ENCODE measurements at places on chromosomes 3 and 15.

GRCh38 chr3:169501777-169502320 is 161.7 kb downstream of the MECOM start:
- H3K36me3 ChIP-seq, result no peaks in the 10 kb centered on the region
- H3K27me3 ChIP-seq, result no peaks in the 10 kb centered on the region
- no peak overlapping the region for H3K4me3 ChIP-seq
- peaks cover 18% of the 10 kb centered on the region for H3K4me1 ChIP-seq
- no peak for DNase-seq

DNA sequence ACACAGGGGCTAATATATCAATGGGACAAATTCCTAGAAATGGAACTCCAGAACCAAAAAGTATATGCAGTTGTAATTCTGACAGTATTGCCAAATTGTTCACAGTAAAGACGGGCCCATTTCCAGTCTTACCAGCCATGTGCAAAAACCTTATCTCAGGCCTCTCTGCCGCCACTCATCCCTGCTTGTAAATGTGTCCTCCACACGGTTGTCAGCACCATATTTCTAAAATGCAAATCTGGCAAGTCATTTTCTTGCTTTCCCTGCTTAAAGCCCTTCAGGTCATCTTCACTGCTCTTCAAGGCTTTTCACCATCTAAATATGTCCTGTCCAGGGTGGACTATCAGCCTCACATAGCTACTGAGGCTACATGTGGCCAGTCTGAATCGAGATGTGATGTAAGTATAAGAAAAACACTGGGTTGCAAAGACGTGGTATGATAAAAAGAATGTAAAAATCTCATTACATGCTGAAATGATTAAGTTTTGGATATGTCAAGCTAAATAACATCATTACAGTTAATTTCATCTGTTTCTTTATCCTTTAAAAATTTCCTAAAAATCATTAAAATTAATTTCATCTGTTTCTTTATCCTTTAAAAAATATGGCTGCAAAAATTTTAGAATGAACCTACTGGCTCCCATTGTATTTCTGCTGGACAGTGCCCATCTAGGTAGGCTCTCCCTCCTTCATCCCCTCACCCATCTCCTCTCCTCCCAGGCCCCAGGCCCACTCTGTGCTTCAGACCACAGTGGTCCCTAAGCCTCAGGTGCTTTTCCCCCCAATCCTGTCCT is 980 bp downstream of the PARP9 start:
- H3K4me3 ChIP-seq, result peak overlapping the region; percentile 90
- no peaks in the 10 kb centered on the region for H3K27me3 ChIP-seq
- H3K36me3 ChIP-seq, result peaks cover 11% of the 10 kb centered on the region
- H3K4me1 ChIP-seq, result peaks cover 47% of the 10 kb centered on the region

DNA sequence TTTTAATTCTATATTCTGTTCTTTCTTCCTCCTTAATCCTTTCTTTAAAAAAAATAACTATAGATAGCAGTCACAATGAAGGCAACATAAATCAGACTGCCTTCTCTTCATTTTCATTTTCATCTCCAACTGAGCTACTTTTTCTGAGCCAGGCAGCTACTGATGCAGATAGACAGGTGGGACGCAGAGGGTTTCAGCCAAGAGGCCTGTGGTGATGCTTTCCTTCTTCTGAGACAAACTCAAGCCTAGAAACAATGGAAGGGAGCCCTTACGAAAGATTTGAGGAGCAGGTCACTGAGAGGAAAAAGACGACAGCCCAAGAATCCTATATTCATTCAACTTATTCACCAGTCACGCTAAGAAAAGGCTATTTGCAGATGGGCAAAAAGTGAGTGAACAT is 220.0 kb upstream of the MLF1 start:
- no peaks in the 10 kb centered on the region for H3K4me1 ChIP-seq
- H3K27me3 ChIP-seq, result no peaks in the 10 kb centered on the region
- no peak overlapping the region for H3K4me3 ChIP-seq
- no peak for DNase-seq

DNA sequence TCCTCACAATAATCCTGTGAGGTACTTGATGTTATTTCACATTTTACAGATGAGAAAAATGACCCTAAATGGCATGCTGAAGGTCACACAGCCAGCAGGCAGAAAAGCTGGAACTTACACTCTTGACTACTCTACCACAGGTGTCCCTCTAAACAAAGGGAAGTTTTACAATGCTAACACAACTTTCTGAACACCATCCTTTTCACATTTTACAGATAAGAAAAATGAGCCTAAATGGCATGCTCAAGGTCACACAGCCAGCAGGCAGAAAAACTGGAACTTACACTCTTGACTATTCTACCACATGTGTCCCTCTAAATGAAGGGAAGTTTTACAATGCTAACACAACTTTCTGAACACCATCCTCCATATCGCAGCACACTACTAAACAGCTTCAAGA is 35.6 kb downstream of the TMCC1 start:
- no peaks in the 10 kb centered on the region for H3K27me3 ChIP-seq
- peaks cover 12% of the 10 kb centered on the region for H3K36me3 ChIP-seq
- H3K4me3 ChIP-seq, result no peak overlapping the region
- no peak for DNase-seq
- no peak overlapping the region for H3K27ac ChIP-seq

GRCh38 chr15:84824260-84825007 is 7.3 kb downstream of the ALPK3 start:
- no peaks in the 10 kb centered on the region for H3K27me3 ChIP-seq
- no peak overlapping the region for H3K4me3 ChIP-seq
- peak; percentile 68 for DNase-seq
- peaks cover 100% of the 10 kb centered on the region for H3K4me1 ChIP-seq
- H3K36me3 ChIP-seq, result peaks cover 19% of the 10 kb centered on the region

- DNase-seq, result no peak
- no peak overlapping the region for H3K4me3 ChIP-seq
- H3K27ac ChIP-seq, result no peak overlapping the region
- H3K36me3 ChIP-seq, result peaks cover 25% of the 10 kb centered on the region
- H3K4me1 ChIP-seq, result peaks cover 82% of the 10 kb centered on the region
- H3K27me3 ChIP-seq, result no peaks in the 10 kb centered on the region
Measured at GRCh38 chr3:39185959-39186691, 6.3 kb downstream of the XIRP1 start.

GRCh38 chr15:42578984-42579537 is 3.7 kb downstream of the STARD9 start:
- H3K27me3 ChIP-seq, result no peaks in the 10 kb centered on the region
- no peak overlapping the region for H3K27ac ChIP-seq
- H3K36me3 ChIP-seq, result no peaks in the 10 kb centered on the region
- H3K4me1 ChIP-seq, result peaks cover 73% of the 10 kb centered on the region
- no peak for DNase-seq

GRCh38 chr15:56174649-56175048 is 69.0 kb downstream of the RFX7 start:
- no peaks in the 10 kb centered on the region for H3K27me3 ChIP-seq
- H3K36me3 ChIP-seq, result no peaks in the 10 kb centered on the region
- H3K27ac ChIP-seq, result no peak overlapping the region
- H3K4me3 ChIP-seq, result no peak overlapping the region
- no peaks in the 10 kb centered on the region for H3K4me1 ChIP-seq

- no peak overlapping the region for H3K4me3 ChIP-seq
- no peak overlapping the region for H3K27ac ChIP-seq
- DNase-seq, result no peak
- no peaks in the 10 kb centered on the region for H3K27me3 ChIP-seq
Measured at GRCh38 chr3:18398448-18398847, 26.7 kb downstream of the SATB1 start.

- no peak overlapping the region for H3K4me3 ChIP-seq
- H3K27ac ChIP-seq, result no peak overlapping the region
- no peaks in the 10 kb centered on the region for H3K36me3 ChIP-seq
- H3K4me1 ChIP-seq, result no peaks in the 10 kb centered on the region
- DNase-seq, result no peak
Measured at GRCh38 chr3:65015711-65016110, 327.9 kb upstream of the ADAMTS9 start.

- peaks cover 93% of the 10 kb centered on the region for H3K36me3 ChIP-seq
- no peak overlapping the region for H3K27ac ChIP-seq
- no peaks in the 10 kb centered on the region for H3K27me3 ChIP-seq
- no peak overlapping the region for H3K4me3 ChIP-seq
Measured at GRCh38 chr3:52481819-52482521, 13.2 kb upstream of the STAB1 start.

GRCh38 chr3:172562871-172563865 is 39.9 kb upstream of the TNFSF10 start:
- peak overlapping the region; percentile 86 for H3K27ac ChIP-seq
- DNase-seq, result no peak
- peaks cover 18% of the 10 kb centered on the region for H3K4me1 ChIP-seq
- H3K36me3 ChIP-seq, result no peaks in the 10 kb centered on the region
- peak overlapping the region; percentile 24 for H3K4me3 ChIP-seq

DNA sequence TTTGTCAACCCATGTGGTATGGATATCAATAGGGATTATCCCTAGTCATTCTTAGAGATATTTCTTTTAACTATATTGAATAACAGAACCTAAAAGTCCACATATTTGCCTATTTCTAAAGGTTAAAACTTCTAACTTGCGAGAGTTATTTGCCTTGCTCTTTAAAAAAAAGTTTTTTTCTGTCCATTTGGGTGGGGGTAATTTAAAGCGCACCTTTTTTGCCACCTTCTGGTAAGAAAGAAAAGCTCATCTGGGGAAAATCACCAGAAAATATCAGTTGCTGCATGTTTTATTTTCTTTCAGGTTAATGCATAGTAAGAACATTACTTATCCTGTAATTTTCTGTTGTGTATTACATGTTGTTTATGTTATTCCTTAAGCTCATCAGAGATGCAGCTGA is 242.0 kb upstream of the GOLGA6L4 start:
- H3K27me3 ChIP-seq, result no peaks in the 10 kb centered on the region
- no peaks in the 10 kb centered on the region for H3K36me3 ChIP-seq
- H3K27ac ChIP-seq, result no peak overlapping the region
- H3K4me1 ChIP-seq, result no peaks in the 10 kb centered on the region

DNA sequence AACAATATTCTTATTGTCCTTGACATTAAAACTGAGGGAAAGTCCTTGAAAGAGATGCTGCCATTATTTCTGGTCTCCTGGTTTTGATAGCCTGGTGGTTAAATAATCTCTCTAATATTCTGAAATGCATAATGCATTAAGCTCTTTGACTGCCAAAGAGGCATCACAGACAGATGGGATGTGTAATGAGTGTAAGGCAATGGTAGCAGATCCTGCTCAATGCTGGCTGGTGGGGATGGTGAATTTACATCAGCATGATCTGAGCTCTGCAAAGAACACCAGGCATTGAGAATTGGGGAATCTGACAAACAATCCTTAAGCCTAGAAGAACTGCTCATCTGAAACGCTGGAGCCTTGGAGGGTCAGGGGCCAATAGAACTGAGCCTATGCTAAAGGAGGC is 528.6 kb upstream of the LMCD1 start:
- no peaks in the 10 kb centered on the region for H3K27me3 ChIP-seq
- no peak overlapping the region for H3K27ac ChIP-seq
- H3K4me1 ChIP-seq, result no peaks in the 10 kb centered on the region

DNA sequence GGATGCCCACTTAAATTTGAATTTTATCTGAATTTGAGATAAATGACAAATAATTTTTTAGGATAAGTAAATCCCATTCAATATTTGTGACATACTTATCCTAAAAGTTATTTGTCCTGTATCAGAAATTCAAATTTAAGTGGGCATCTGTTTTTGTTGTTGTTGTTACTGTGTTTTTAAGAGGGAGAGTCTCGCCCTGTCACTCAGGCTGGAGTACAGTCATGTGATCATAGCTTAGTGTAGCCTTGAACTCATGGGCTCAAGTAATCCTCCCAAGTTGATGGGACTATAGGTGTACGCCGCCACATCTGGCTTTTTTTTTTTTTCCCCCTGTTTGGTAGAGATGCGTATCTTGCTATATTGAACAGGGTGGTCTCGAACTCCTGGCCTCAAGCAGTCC is 283.0 kb downstream of the PTPRG start:
- no peak overlapping the region for H3K27ac ChIP-seq
- H3K4me1 ChIP-seq, result peaks cover 77% of the 10 kb centered on the region
- no peaks in the 10 kb centered on the region for H3K27me3 ChIP-seq
- no peak overlapping the region for H3K4me3 ChIP-seq
- DNase-seq, result no peak

- no peak overlapping the region for H3K4me3 ChIP-seq
- no peaks in the 10 kb centered on the region for H3K27me3 ChIP-seq
- H3K4me1 ChIP-seq, result peaks cover 18% of the 10 kb centered on the region
- H3K36me3 ChIP-seq, result peaks cover 7% of the 10 kb centered on the region
Measured at GRCh38 chr3:126061301-126062032, 22.5 kb downstream of the SLC41A3 start.

DNA sequence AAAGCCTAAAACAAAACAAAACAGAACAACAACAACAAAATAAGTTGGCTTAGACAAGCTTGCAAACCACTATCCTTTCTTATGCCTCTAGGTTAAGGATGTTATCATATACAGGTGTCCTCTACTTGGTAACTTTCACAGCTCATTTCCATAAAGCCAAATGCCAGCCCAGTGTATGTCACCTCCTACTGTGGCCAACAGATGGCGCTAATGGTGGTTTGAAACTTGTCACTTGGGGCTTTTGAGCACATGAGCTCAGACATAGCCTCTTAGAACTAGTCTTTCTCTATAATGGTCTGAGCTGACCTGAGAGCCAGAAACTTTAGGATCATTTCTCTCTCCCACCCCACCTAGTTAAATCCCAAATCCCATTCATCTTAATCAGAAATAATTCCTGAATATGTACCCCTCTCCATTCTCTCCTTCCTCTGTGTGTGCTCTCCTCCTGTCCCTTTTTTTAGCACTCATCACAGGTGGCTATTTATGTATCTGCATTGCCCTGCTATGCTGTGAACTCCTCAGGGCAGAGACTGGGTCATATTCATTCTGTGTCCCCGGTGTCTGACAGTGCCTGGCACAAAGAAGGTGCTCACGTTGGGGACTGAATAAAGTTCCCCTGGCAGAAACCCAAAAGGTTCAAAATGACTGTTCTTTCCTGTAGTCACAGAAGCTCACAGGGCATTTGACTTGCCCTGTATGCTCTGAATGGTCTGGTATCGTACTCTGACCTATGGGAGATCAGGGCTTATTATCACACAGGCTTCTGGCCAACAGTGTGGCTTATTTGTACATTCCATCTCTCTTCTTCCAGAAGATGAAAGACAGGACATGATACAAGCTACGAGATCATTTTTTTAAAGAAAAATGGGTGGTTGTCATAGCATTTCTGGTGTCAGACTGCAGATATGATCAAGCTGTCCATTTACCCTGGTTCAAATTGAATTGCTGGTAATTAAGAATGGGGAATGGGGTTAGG is 319.3 kb upstream of the AZI2 start:
- H3K36me3 ChIP-seq, result no peaks in the 10 kb centered on the region
- peak; percentile 22 for DNase-seq
- peak overlapping the region; percentile 56 for H3K27ac ChIP-seq
- no peaks in the 10 kb centered on the region for H3K27me3 ChIP-seq
- peaks cover 3% of the 10 kb centered on the region for H3K4me1 ChIP-seq

All from heart right ventricle (tissue), 16 donors.